ENCODE measurements at places on chromosomes 13 and 19. TPM values are rescaled to one million over a fixed set of nuclear protein-coding genes. Genes with fewer than 3 reads are reported as not detected.

DNA sequence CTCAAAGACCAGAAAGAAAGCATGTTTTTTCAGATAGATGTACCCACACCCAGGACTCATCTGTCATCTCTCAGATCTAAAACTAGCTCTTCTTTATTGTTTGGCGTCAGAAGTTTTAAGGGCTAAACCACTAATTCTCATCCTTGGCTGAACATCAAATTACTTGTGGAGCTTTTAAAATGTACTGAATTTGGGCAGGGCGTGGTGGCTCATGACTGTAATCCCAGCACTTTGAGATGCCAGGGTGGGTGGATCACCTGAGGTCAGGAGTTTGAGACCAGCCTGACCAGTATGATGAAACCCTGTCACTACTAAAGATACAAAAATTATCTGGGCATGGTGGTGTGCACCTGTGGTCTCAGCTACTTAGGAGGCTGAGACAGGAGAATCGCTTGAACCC lies 47.4 kb downstream of the RCBTB2 start:
- DNase-seq = no peak

GRCh38 chr13:101449790-101450748 lies 2.4 kb upstream of the ITGBL1 start:
- peak; percentile 21 for DNase-seq

The LRP3 gene
- 68.8 TPM for total RNA-seq

- no peak for DNase-seq
Measured at GRCh38 chr13:24005755-24006281, 108.5 kb upstream of the C1QTNF9B start.

- DNase-seq = no peak
Measured at GRCh38 chr13:110046811-110047210, 260.1 kb downstream of the COL4A1 start.

DNA sequence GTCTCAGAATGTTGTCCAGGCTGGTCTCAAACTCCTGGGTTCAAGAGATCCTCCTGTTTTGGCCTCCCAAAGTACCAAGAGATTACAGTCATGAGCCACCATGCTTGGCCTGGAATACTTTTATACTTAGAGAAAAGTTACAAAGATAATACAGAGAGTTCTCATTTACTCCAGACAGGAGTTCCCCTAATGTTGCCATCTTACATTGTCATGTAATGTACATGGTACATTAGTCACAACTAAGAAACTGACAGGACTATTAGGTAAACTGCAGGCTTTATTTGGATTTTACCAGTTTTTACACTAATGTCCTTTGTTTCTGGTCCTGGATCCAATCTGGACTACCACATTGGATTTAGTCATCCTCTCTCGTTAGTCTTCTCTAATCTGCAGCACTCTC lies 2.3 kb upstream of the C19orf84 start:
- DNase-seq = no peak

DNA sequence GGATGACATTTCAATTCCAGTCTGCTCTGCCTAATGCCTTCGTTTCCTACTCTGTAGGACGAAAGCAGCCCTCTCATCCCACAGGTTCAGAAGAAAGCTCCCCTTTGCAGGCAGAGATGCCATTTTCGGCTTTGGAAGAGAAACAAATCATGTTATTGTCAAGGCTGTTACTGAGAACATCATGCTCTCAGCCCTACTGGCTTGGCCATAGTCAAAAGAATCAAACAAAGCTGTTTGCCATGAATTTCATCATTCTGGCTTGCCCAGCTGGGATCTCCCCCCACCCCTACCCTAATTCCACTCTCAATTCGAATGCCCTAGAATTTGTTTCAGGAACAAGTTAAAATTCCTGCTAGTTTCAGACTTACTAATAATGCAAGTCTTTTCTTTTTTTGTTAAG lies 162.3 kb upstream of the SERP2 start:
- DNase-seq = no peak

DNA sequence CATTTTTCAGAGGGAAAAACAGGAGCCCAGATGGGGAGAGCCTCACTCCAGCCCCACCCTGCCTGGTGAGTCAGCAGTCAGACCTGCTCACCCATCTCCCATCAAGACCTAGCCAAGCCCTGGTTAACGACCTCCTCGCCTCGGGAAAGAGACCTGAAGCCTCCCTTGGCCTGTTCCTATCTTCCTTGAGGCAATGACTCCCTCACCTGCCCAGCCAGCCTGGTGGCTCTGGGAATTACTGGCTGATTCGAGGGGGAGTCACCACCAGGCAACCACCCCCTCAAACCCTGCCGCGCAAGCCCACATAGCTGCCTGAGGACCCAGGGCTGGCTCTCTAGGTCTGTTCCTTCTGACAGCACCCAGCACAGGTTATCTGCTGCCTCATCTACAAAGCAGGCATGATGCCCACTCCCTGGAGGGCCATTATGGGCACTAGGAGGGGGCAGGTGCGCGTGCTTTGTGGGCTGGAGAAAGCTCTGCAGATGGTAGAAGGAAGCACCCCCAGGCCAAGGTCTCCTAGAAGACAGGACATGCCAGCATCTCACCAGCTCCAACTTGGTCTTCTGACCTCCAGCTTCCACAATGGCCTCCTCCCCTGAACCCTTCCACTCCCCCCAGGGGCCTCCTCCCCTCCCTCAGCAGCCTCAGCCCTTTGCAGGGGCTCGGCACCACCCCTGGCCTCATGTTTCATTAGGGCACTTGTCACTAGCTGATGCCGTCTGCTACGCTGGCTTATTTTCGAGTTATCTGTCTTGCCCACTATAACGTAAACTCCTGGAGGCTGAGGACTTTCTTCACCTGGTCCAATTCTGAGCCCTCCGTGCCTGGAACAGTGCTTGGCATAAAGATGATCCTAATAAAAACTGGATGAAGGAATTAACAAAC lies 10.4 kb downstream of the DEDD2 start:
- peak; percentile 67 for DNase-seq

DNA sequence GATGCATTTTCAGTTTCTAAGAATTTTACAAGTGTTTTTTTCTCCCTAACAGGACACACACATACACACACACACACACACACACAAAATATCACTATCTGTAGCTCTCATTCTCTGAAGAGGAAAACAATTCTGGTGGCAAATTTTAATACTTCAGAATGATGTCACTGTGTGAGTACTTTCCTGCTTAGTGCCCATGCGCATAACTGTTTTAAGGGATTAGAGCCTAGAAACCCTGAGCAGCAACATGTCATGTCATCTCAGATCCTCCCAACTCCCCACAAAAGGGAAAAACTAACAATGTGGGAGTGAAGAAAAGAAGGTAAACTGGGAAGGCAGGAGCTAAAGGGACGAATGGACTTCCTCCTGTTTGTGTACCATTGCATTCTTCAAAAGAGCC lies 401.2 kb downstream of the SPRY2 start:
- DNase-seq = no peak

The BORA gene
- 42.6 TPM for total RNA-seq

- no peak for DNase-seq
Measured at GRCh38 chr13:73496711-73497110, 437.9 kb downstream of the KLF5 start.

The SLITRK1 gene
- 0.05 TPM for total RNA-seq

GRCh38 chr13:28496188-28496564 lies 1.2 kb upstream of the FLT1 start:
- DNase-seq = no peak

The CGB8 gene
- not detected for total RNA-seq

DNA sequence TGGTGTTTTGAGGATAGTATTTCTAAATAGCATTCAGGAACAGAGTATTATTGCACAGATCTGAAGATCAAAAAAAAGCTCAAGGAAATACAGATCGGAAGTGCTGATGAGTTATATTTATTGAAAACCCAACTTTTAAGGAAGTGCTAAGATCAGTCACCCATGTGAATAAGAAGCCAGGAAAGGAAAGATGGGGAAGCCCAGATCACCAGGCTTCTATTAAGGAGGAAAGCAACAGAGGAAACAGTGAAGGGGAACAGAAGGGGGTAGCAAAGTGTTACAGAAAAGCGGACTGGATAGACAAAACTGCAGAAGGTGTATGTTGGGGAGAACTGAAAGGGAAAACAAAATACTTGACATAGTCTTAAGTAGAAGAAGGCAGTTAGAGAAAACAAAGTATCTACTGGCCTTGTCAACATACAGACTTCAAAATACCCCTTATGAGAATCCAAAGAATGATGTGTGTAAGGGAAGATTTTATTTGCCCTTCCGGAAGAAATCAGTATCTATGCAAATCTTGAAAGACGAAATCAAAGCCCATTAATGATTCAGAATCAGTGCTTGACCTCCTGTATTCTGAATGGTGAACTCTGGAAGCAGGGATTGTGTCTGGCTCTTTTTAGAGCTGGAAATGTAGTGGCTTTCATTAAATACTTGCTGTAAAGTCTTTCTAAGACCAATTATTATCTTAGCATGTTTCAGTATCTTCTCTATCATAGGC lies 12.1 kb downstream of the UFM1 start:
- no peak for DNase-seq

GRCh38 chr19:50401605-50402450 lies 16.9 kb upstream of the SPIB start:
- no peak for DNase-seq

The LIPE gene
- total RNA-seq = not detected

DNA sequence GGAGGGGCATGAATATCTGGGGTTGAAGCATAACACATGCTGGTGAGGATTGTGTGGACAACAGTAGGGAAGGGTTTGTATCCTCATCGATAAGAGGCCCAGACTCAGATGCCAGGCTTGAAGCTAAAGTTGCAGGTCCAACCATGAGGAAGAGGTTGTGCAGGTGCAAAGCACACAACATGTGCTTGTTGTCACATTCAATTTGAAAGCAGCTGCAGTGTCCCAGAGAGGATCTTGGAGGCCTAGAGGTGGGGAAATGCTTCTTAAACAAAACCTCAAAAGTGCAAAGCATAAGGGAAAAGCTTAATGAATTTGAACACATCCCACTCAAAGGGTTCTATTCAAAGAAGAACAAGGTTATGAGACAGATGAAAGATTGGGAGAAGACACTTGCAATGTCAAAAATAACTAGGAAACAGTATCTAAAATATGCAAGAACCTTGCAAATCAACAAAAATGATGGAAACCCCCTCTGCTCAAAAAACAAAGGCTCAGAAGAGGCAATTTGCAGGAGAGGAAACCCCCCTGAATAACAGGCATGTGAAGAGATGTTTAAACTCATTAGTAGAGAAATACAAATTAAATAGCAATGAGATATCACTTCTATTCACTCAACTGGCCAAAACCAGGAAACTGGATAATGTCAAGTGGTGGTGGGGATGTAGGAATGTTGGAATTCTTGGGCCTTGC lies 187.1 kb downstream of the KATNAL1 start:
- no peak for DNase-seq

DNA sequence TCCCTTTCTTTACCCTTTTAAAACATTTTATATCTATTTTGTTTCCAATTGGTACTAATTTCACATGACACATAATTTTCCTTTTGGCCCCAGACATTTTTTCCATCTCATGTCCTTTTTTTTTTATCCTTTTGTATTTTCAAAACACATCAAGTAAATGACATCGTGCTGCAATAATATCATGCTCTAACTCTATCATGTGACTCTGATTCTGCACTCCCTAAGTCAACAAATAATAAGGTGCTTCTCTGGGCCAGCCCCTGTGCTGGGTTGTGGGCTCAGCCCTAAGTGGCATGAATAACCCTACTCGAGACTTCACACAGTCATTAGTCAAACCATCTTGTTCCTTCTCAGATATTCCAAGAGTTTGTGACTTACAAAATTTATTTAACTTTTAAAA lies 21.7 kb downstream of the NALCN start:
- no peak for DNase-seq

- peak; percentile 96 for DNase-seq
Measured at GRCh38 chr19:12788682-12789097, 2.6 kb upstream of the JUNB start.

- DNase-seq = no peak
Measured at GRCh38 chr13:58998716-58999115, 1165.0 kb downstream of the DIAPH3 start.

The AMH gene
- total RNA-seq = 4.1 TPM

DNA sequence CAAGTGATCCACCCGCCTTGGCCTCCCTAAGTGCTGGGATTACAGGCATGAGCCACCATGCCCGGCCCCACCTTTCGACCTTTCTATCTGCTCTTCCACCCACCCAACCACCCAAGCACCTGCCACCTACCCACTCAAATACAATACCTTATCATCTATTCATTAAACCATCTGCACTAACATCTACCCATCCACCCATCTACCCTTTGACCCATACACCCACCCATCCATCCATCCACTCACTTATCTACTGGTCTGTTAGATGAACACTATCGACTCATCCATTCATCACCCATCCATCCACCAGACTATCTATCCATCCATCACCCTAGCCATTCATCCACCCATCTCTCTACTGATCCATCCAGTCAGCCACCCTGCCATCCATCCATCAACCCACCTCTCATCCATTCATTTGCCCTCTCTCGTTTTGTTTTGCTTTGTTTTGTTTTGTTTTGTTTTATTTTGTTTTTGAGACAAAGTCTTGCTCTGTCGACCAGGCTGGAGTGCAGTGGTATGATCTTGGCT lies 17.2 kb downstream of the EML2 start:
- DNase-seq = no peak

DNA sequence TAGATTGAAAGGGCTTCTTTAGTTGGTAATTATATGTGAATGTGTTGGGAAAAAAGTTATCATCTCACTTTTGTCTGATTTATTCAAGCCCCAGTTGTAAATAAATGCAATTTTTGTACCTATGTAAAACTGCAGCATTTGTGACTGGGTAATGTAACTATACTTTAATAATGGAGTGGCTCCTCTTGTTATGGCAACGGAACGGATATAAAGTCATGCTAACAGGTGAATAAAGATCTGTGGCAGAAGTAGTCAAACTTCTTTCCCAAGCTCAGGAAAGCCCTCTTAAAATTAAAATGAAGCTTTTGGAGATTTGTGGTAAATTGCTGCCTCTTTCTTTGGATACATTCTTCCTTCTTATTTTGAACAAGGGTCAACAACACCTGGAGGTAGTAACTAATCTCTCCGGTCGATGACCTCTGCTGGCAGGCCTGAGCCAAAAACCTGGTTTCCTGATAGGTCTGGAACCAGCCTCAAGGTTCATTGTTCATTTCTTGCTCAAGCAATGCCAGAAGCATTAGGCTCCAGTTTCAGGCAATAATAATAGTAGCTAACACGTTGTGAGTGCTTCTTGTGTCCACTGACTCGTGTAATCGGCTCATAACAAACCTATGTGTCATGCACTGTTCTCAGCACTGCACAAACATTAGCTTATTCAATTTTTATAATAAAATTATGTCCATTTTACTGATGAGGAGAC lies 313.4 kb upstream of the DACH1 start:
- peak; percentile 5 for DNase-seq

DNA sequence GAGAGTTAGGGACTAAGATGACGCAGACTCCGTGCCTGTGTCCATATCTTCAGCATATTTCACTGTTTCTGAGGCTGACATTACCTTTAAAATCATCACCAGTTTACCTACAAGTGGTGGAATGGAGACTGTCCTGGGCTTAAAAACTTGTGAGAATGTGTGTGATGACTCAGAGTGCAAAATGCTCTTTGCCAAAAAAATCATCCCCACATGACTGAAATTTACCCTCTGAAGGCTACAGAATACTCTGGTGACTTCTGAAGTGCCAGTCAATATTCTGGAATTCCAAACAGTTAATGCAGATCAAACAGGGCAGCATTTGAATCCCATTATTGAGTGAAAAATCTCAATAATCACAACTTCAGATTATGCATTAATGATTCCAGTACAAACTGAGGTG lies 901.4 kb downstream of the EFNB2 start:
- no peak for DNase-seq

The ATP8A2 gene
- total RNA-seq = not detected

GRCh38 chr13:112131081-112131712 lies 64.2 kb downstream of the SOX1 start:
- DNase-seq = no peak

GRCh38 chr13:27403203-27403678 lies 21.2 kb upstream of the GTF3A start:
- DNase-seq = peak; percentile 82

The TNFSF11 gene
- total RNA-seq = not detected
